CD8-positive, alpha-beta memory T cell (primary cell): ENCODE measurements at places on chromosomes 7 and 10. TPM values are rescaled to one million over a fixed set of nuclear protein-coding genes. Genes with fewer than 3 reads are reported as not detected.

DNA sequence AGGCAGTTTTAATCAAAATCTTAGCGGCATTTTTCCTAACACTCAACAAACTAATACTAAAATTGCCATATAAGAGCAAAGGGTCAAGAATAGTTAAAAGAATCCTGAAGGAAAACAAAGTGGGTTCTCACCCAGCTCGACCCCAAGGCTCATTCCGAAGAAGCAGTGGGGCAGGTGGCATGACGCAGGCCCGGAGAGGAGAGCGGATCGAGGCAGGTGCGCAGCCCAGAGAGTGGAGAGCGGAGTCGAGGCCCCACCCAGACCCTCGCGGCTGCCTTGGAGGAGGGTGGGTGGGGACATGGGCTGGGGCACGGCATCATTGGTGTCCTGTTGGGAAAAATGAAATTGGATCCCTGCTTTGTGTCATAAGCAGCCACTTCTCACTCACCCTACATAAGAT, 109.8 kb downstream of the INPP5A start:
- no peak overlapping the region for H3K4me3 ChIP-seq
- H3K27me3 ChIP-seq, result no peaks in the 10 kb centered on the region
- no peaks in the 10 kb centered on the region for H3K4me1 ChIP-seq
- no peak overlapping the region for H3K27ac ChIP-seq

DNA sequence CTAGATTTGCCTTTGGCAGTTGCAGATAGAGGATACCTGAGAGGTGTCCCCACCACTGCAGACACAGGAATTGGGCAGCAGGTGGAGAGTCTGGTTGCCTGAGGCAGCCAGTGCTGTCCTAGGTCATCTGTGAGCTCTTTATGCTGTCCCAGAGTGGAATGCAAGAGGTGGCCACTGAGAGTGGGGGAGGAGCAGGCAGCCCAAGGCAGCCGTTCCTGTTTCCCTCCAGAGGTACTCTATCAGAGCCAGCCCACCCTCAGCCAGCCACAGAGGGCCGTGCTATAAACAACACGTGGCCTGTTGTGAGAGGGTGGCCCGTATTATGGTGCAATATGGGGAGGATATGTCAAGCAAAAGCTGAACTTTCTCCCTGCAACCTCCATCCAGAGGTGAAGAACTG, 8.5 kb downstream of the LRRC18 start:
- H3K4me1 ChIP-seq, result no peaks in the 10 kb centered on the region
- H3K4me3 ChIP-seq, result no peak overlapping the region
- H3K36me3 ChIP-seq, result no peaks in the 10 kb centered on the region
- no peaks in the 10 kb centered on the region for H3K27me3 ChIP-seq

Gene ETV1
- total RNA-seq, result 0.31 TPM

GRCh38 chr7:105653441-105654005, 72.2 kb upstream of the EFCAB10 start:
- peaks cover 16% of the 10 kb centered on the region for H3K36me3 ChIP-seq
- no peak overlapping the region for H3K4me3 ChIP-seq
- no peaks in the 10 kb centered on the region for H3K4me1 ChIP-seq
- DNase-seq, result no peak
- no peaks in the 10 kb centered on the region for H3K27me3 ChIP-seq

Gene PAX2
- not detected for total RNA-seq

Gene DNAH11
- total RNA-seq, result not detected

DNA sequence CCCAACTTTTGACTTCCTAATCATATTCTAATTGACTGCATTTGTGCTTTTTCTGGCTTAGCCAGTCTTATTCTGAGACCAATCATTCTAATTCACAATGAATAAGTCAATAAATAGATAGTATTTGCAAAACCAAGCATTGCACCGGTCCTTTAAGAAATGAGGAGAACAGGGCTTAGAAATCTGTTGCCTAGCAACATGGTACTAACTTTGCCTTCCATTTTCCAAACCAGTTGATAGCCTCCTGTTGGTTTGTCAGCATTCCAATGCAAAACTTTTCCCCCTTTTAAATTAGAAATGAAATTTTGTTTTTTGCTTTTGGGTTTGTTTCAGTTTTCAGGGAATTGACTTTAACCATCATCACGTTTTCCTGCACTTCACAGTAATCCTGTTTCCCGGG, 603.5 kb upstream of the NRP1 start:
- H3K27ac ChIP-seq, result no peak overlapping the region
- no peaks in the 10 kb centered on the region for H3K27me3 ChIP-seq
- H3K36me3 ChIP-seq, result no peaks in the 10 kb centered on the region
- no peaks in the 10 kb centered on the region for H3K4me1 ChIP-seq
- no peak for DNase-seq
- no peak overlapping the region for H3K4me3 ChIP-seq

GRCh38 chr10:91022390-91022789, 101.5 kb upstream of the ANKRD1 start:
- H3K4me3 ChIP-seq, result no peak overlapping the region
- H3K4me1 ChIP-seq, result no peaks in the 10 kb centered on the region
- H3K27ac ChIP-seq, result no peak overlapping the region
- no peak for DNase-seq

GRCh38 chr10:48210391-48210790, 64.1 kb downstream of the FRMPD2 start:
- H3K4me1 ChIP-seq, result no peaks in the 10 kb centered on the region
- H3K27ac ChIP-seq, result no peak overlapping the region
- no peak overlapping the region for H3K4me3 ChIP-seq

- H3K27me3 ChIP-seq, result no peaks in the 10 kb centered on the region
- no peak overlapping the region for H3K4me3 ChIP-seq
- H3K27ac ChIP-seq, result no peak overlapping the region
- no peaks in the 10 kb centered on the region for H3K4me1 ChIP-seq
These were observed 53.9 kb upstream of the SFMBT2 start for GRCh38 chr10:7464691-7465090.

DNA sequence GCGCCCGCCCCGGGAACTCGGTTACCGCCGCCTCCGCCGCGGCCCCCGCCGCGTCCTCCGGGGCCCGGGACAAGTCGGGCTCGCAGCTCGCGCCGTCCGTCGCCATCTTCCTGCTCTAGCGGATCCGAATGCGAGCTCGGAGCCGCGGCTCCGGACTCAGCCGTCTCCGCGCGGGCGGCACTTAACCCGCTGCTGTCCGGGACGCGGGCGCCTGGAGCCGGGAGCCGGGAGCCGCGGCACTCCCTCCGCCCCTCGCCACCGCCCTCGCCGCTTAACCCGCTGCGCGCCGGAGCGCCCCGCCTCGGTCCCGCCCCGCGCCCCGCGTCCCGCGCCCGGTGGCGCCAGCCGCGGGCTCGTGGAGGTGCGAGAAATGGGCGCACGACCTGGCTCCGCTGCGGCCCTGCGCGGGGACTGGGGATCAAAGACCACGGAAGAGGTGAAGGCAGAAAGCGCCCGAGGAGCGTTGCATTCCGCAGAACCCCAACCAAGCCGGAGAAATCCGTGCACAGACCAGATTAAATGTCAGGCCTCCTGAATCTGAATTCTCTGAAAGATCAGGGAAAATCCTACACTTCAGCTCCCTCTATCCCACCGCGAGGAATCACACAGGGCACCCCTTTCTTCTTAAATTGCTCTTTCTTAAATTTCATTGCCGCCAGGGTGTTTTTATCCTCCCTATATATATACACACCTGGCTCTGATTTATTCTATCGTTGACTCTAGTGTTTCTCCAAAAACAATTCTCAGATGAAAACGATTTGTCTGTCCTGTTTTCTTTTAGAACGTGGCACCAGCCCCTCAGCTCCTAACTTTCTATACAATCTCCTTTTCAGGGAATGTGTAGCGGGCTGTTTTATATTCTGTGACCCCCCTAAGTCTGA, at the start of gene CTTNBP2:
Gene CTTNBP2, minus strand, starts transcription at position 132 of the 881 bp plus-strand sequence. Its CDS starts 26 bp downstream, at position 106.
- no peak within 1 kb of the TSS for H3K27ac ChIP-seq
- H3K4me1 ChIP-seq, result no peaks in the 10 kb centered on the region
- no peak within 1 kb of the TSS for H3K4me3 ChIP-seq
- no peak for DNase-seq

GRCh38 chr7:101555269-101555920, 73.7 kb downstream of the MYL10 start:
- DNase-seq, result no peak
- H3K4me1 ChIP-seq, result no peaks in the 10 kb centered on the region
- H3K36me3 ChIP-seq, result no peaks in the 10 kb centered on the region
- H3K27ac ChIP-seq, result no peak overlapping the region
- H3K4me3 ChIP-seq, result no peak overlapping the region

DNA sequence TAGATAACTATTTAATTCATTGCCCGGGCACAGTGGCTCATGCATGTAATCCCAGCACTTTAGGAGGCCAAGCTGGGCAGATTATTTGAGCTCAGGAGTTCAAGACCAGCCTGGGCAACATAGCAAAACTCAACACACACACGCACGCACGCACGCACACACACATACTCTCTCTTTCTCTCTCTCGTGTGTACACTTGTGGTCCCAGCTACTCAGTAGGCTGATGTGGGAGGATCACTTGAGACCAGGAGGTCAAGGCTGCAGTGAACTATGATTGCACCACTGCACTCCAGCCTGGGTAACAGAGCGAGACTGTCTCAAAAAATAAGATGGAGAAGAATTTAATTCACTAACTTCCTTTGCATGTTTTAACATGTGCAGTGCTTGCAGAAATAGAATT, 38.1 kb downstream of the PTPN12 start:
- H3K36me3 ChIP-seq, result peaks cover 4% of the 10 kb centered on the region
- no peak overlapping the region for H3K27ac ChIP-seq
- H3K4me1 ChIP-seq, result no peaks in the 10 kb centered on the region
- DNase-seq, result no peak
